ENCODE measurements at places on chromosomes 12 and 14.

GRCh38 chr14:106874350-106874749 lies 1348.0 kb downstream of the TMEM121 start:
- no peak for DNase-seq

DNA sequence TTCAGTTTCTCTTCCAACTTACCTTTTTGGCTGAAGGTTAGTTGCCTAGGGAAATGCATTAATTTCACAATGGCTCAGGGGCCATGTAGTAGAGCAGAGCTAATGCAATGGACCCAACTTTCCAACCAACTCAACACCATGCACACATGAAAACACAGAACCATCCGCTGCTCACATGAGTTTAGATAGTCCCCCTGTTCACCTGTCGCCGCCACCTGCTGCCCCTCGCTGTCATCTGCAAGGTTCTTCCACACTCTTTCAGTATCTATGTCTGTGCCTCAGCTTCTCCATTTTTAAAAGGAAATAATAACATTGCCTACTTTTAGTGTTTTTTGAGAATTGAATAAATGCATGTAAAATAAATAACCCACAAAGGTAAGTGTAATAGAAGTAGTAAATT lies 585.6 kb downstream of the ETNK1 start:
- no peak for DNase-seq

GRCh38 chr12:87760943-87761342 lies 268.3 kb downstream of the C12orf50 start:
- no peak for DNase-seq

- DNase-seq, result no peak
These were observed 54.6 kb downstream of the TTC8 start for GRCh38 chr14:88879022-88879421.

DNA sequence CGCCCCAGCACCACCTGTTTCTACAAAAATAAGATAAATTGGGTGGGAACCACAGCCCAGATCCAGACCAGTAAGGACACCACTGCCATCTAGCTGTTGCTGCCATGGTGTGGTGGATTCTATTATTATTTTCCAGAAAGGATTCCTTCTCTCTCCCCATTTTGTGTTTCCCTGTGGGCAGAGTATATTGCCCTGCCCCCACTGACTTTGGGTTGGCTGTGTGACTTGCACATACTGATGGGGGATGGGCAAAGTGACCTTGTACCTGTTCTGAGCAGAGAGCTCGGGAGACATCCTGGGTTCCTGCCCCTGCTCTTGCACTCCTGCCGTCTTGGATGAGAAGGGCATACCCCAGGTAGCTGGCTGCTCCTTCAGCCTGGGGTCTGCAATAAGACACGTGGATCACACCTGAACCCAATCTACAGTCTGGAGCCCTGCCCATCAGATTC lies 24.3 kb downstream of the MOAP1 start:
- no peak for DNase-seq

DNA sequence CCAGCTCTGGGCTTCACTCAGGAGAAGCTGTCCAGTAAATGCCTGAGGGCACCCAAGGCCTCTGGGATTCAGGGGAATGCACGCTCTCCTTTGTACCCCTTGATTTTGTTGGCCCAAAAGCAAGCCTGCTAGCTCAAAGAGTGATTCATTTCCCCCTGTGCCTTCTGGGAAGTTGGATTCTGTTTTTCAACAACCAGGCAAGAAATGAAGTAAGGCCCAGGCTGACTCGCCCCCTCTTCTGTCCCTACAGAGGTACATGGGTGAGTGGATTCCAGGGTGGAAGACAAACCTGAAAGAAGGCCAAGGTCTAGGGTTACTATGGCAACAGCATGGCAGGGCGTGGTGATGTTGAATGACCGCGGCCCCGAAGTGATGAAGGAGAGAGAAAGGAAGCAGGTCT lies 9.3 kb upstream of the SERPINA5 start:
- no peak for DNase-seq

DNA sequence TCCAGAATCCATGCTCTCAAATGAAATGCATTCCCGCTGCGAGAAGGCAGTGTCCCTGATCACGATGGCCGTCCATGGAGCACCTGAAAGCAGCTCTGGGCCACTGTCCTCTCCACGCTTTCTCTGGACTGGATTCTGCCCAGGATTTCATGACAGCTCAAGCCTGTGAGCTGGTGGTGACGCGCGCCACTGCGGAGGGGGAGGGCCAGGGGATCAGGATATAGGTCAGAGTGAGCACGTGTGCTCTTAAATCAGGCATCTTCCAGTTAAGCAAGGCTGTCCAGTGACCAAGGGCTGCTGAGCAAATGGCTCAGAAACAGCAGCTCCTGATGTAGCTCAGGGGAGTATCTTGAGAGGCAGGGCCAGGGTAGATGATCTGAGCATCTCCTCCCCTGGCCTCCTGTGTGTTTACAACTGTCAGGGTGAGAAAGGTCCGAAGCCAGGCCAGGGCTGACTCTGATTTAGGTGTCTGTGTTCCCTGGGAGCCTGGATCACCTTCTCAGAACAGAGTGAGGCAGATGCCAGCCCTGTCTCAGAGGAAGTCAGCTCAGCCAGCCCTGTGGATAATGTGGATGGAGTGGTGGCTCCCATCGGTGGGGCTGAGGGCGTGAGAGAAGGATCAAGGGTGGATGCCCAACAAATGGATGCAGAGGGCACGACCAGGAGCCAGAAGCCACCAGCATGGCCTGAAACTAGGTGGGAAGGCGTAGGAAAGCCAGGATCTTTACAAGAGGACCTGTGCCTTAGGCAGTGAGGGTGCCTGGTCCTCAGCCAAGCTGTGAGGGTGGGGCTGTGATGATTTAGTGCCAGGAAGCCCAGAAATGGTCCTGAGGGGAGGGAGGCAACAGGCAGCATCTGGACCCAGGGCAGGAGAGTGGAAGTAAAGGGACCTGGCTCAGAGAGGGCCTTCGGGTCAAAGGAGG lies 55.3 kb downstream of the ELK3 start:
- no peak for DNase-seq

GRCh38 chr12:84804691-84805473 lies 107.7 kb downstream of the SLC6A15 start:
- no peak for DNase-seq

GRCh38 chr12:86777325-86777724 lies 521.1 kb upstream of the MGAT4C start:
- DNase-seq, result no peak
